ENCODE measurements at places on chromosomes 5 and 9. TPM values are rescaled to one million over a fixed set of nuclear protein-coding genes. Genes with fewer than 3 reads are reported as not detected.

The CYLC2 gene
- not detected for total RNA-seq

The AIF1L gene
- 0.43 TPM for total RNA-seq

The UIMC1 gene
- total RNA-seq = 63.1 TPM

The GPRIN1 gene
- total RNA-seq = 3.5 TPM

The CTXN3 gene
- total RNA-seq = not detected

The AGXT2 gene
- total RNA-seq = under 0.01 TPM

The INSL6 gene
- 0.64 TPM for total RNA-seq

DNA sequence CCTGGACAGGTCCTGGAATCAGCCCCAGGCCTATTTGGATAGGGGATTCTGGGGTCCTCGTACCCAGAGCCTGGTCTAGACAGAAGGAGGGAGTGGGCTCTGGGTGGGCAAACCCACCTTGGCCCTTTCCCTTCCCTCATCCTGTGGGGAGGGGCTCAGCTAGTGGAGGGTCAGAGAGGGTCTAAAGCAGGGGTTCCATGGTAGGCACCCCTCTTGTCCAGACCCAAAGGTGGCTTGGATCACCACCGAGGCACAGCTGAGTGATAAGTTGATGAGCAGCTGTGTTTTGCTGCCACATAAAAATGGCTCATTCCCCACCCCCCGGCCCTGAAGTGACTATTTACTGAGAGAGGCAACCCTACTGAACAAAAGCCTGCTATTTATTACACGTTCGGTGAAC lies 53.8 kb upstream of the KCNMB1 start:
- no peak for DNase-seq

DNA sequence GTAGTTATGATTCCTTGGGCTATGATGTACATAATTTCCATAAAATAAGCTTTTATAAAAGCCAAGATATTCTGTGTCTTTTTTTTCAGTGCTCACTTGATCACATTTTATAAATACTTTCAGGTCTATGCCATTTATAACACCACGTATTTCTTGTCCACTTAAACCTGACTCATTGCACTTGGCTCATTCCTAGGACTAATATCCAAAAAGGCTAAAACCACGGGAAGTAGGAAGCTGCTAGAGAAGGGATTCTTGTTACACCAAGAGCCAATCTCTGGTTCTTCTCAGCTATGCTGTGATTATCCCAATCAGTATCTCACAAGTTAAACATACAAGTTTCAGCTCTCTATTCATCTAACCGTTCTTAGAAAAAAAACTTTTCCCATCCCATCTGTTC lies 80.4 kb upstream of the CDH6 start:
- DNase-seq = no peak

DNA sequence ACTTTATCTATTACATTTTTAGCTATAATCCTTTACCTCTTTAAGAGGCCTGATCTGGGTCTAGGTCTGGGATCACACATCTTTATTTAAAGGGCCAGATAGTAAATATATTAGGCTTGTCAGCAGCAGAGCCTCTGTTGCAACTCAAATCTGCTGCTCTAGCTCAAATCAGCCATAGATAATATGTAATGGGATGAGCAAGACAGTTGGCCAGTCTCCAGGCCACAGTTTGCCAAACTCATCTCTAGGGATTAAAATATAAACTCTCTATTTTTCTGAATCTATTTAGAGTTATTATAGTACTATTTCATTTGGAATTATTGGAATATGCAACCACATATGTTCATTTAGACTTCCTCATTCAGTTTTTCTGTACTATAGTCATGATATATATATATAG lies 115.9 kb upstream of the MINAR2 start:
- DNase-seq = peak; percentile 68

GRCh38 chr5:137822984-137823383 lies 44.7 kb upstream of the MYOT start:
- DNase-seq = no peak

DNA sequence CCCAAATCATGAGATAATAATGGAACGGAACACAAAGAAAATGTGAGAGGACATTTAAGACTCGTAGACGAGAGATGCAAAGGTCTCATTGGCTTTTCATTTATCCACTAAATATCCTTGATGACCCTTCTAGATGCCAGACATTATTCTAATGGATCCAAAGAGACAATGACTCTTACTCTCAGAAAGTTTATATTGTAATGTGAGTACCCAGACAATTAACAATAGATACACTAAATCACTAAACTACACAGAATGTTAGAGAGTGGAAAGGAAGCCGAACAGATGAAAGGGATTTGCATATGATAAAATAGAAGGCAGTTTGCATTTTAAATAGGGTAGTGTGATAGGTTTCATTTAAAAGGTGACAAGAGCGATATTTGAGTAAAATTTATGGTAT lies 973.3 kb downstream of the TAF11L14 start:
- DNase-seq = no peak

GRCh38 chr5:131959906-131960305 lies 14.4 kb upstream of the MEIKIN start:
- DNase-seq = no peak

- peak; percentile 48 for DNase-seq
Measured at GRCh38 chr5:9423571-9423970, 122.3 kb downstream of the SEMA5A start.

DNA sequence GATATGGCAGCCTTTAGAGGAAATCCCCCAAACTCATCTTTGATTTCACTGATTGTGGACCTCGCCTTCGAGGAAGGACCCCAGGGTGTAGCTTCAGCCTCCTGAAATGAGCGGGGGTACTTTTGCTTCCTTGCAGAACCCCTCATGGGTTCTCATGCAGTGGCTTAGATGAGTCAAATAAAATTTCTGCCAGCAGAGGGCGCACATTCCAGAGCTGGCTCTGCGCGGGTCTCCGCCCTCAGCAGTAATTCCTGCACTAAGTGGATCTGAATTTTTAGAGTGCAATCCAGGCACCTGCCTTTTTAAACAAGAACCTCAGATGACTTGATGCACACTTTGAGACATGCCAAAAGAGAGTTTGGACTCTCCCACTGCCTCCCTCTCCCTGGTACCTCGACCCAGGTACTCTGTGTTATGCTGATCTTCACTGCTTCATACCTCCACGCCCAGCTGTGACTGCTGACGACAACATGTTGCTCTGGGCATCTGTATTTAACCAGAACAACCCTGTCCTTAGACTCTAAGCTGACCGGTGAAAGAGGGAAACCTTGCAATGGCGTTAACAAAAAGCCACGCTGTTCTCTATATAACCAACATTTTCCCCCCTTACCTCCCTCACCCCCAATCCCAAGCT lies 7.3 kb downstream of the EGFLAM start:
- peak; percentile 66 for DNase-seq

DNA sequence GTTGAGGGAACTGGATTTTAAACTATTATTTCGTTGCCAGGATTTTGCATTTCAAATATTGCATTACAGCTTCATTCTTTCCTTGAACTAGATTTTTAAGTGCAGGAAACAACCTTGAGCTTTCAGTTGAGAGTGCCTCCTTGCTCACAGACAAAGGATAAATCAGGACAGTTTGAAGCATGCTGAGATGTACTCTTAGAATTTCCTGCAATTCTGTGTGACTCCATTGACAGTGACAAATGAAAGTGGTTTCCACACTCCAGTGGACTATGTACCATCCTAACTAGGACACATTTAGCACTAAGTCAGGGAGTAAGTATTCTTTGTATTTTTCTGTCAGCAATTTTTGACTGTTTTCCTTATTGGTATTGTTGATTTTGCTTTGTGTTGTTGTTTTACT lies 100.0 kb upstream of the PLCXD3 start:
- DNase-seq = no peak

DNA sequence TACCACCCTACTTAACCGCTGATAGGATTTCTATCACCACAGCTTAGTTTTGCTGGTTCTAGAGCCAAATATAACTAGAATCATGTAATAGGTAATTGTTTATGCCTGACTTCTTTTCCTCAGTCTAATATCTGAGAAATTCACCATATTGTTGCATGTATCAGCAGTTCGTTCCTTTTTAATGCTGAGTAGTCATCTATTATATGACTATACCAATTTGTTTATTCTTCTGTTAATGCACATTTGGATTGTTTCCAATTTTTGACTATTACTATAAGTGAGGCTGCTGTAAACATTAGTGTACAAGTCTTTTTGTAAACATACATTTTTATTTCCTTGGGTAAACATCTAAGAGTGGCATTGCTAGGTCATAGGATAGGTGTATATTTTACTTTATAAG lies 25.9 kb downstream of the CSNK1G3 start:
- DNase-seq = no peak

DNA sequence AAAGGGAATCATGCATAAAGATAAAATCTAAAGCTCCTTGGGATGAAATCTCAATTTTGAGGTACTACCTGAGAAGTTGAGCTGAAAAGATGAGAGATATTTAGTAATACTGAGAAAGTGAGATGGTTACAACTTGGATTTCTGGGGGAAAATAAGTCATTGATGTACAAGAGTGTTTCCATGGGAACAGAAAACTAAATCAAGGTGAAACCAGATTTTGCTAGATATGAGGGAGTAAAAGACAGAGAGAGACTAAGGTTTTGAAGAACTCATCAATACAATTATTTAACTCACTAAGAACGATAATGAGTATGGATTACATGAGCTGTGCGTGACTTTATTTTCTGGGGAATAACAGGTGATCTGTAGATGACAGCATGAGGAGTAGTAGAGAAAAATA lies 10.2 kb upstream of the ST8SIA4 start:
- DNase-seq = no peak

DNA sequence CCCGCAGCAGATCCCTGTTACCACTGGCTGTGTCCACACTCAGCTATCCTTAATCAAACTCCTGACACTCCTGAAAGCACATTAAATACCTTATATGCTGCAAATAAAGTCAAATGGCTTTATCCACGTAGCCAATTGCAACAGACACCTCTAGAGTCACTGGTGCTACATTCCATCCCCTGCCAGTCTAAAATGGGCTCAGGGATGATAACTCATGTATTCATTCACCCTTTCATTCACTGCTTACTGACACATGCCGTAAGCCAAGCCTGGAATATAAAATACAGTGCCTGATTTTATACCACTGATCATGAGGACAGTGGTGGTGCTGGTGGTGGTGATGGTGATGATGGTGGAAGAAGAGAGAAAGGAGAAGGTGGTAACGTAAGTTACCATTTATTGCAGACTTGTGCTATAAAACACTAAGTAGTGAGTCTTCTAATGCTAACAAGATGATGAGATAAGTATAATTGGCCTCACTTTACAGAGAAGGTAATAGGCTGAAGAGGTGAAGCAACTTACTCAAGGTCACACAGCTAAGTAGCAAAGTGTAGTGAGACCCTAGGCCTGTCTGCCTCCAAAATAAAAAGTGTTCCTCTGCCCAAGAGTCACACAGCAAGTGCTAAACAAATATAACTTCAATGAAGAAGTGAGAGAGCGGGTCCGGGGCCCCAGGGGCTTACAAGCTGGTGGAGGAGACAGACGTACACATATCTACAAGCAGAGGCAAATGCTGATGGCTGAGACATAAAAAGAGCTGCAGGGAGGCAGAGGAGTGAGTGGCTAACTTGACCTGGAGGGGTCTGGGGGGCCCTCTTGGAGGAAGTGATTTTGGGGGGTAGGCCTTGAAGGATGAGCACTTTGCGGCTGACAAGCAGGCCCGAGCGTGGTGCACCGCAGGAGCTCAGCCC lies 1.2 kb downstream of the TTLL11 start:
- no peak for DNase-seq

GRCh38 chr9:108528231-108528630 lies 327.6 kb downstream of the ACTL7B start:
- no peak for DNase-seq

DNA sequence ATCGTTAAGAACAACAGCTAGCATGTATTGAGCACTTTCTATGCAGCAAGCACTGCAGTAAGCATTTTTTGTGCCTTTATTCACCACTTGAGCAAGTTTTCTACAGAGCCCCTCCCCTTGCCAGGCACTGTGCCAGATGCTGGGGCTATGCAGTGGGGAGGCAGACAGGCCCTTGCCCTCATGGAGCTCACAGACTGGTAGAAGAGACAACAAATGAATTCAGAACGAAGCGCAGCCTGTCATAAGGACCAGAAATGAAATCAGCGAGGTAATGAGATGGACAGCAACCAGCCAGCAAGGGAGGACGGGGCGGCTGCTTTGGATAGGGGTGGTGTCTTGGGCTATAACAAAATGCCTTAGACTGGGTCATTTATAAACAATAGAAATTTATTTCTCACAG lies 68.8 kb downstream of the C9orf50 start:
- DNase-seq = no peak

DNA sequence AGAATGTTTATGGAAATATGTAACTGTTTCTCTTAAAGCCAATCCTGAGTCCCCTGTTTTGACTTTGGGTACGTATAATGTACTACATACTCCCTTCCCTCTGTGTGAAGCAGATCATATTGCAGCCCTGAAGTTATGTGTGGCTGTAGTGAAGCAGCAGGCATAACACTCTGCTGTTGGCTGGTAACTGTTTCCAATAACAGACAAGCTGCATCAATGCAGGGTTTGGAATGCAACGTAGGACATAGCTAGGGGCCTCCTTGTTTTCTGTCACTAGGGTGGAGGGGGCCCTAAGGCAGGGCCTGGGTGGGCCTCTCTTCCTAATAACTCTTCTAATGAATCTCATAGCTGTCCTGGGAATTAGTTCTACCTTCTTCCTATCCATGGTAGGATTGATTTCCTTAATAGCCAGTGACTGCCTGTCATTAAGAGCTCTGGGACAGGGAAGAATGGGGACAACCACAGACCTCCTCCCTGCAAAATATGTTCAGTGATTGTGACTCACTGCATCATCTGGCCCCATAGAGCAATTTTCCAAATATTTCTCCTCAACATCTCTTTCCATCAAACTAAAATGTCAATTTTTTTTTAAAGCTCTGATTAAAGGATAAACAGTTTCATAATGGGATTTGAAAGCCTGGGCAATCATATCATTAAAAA lies 129.6 kb upstream of the HMHB1 start:
- DNase-seq = peak; percentile 29

GRCh38 chr9:104322596-104322995 lies 181.5 kb upstream of the OR13F1 start:
- no peak for DNase-seq

DNA sequence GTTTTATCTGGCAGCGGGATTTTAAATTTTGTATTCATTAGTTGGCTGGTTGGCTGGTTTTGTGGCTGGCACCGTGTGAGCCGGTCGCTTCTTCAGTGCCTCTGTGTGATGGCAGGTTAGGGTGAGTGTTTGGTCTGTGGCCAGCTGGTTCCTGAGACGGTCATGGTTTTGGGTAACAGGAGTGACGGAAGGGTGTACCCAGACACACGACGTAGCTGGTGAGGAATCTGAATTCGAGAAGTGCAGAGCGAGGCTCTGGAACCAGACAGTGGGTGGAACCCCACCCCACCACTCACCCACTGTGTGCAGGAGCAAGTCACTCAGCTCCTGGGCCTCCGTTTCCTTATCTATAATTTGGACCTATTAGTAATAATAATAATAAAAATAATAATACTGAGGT lies 2.7 kb downstream of the BTNL9 start:
- no peak for DNase-seq

- peak; percentile 24 for DNase-seq
Measured at GRCh38 chr5:156402387-156402921, 75.5 kb downstream of the SGCD start.

Data from fibroblast of villous mesenchyme (primary cell).